ENCODE measurements at places on chromosomes 7 and 10. TPM values are rescaled to one million over a fixed set of nuclear protein-coding genes. Genes with fewer than 3 reads are reported as not detected.

Gene RBP4
- total RNA-seq: 5.6 TPM

Gene PRKRIP1
- total RNA-seq: 24.4 TPM

Gene PPP1R17
- total RNA-seq: 5.0 TPM

Gene PIK3AP1
- 3.1 TPM for total RNA-seq

Gene LEP
- not detected for total RNA-seq

Gene ADCY1
- 286 TPM for total RNA-seq

Gene PIP
- total RNA-seq: not detected

All from parietal lobe (tissue), 2 donors.